GM12878 (cell line): ENCODE measurements at places on chromosomes 3 and 15. TPM values are rescaled to one million over a fixed set of nuclear protein-coding genes. Genes with fewer than 3 reads are reported as not detected.

The CAPN3 gene
- total RNA-seq: 2.4 and 3.2 TPM in 2 replicates

The SPINT1 gene
- 26.6 and 28.6 TPM in 2 replicates for total RNA-seq

GRCh38 chr3:188667926-188668325 is 503.8 kb upstream of the TPRG1 start:
- no peaks in the 10 kb centered on the region for H3K27me3 ChIP-seq
- H3K36me3 ChIP-seq: no peaks in the 10 kb centered on the region
- H3K27ac ChIP-seq: no peak overlapping the region
- no peak overlapping the region for H3K4me3 ChIP-seq
- DNase-seq: no peak

GRCh38 chr3:10523561-10523960 is 18.2 kb upstream of the ATP2B2 start:
- H3K4me3 ChIP-seq: no peak overlapping the region
- no peaks in the 10 kb centered on the region for H3K4me1 ChIP-seq
- H3K27me3 ChIP-seq: peaks cover 6% of the 10 kb centered on the region; the same call in 1 of the 2 replicates
- no peaks in the 10 kb centered on the region for H3K36me3 ChIP-seq

- no peaks in the 10 kb centered on the region for H3K27me3 ChIP-seq
- H3K4me3 ChIP-seq: no peak overlapping the region
- no peak for DNase-seq
- no peaks in the 10 kb centered on the region for H3K36me3 ChIP-seq
Measured at GRCh38 chr15:35757361-35757760, 211.4 kb upstream of the DPH6 start.

The ALG1L2 gene
- total RNA-seq: not detected in 2 replicates

The HMG20A gene
- 51.9 and 54.7 TPM in 2 replicates for total RNA-seq

GRCh38 chr3:147299656-147300055 is 106.7 kb downstream of the ZIC4 start:
- DNase-seq: no peak
- no peak overlapping the region for H3K27ac ChIP-seq
- no peaks in the 10 kb centered on the region for H3K4me1 ChIP-seq
- no peak overlapping the region for H3K4me3 ChIP-seq

The SPRED1 gene
- 0.40 and 0.95 TPM in 2 replicates for total RNA-seq

DNA sequence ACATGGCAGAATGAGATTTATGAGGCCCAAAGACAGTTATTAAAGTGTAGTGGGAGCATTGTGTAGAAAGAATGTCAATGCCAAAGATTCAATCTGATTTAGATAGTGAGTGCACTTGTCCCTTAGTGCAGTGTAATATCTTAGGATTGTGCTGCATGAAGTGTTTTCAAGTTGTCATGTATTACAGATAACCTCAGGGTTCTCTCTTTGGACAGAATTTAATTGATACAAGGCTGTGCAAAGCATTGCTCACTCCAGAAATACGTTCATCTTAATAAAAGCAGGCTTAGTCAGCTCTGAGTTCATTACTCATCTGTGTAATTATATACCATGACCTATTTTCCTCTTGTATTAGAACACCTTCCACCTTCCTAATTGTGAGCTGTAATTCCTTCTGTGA is 16.0 kb upstream of the GPR171 start:
- no peaks in the 10 kb centered on the region for H3K4me1 ChIP-seq
- no peaks in the 10 kb centered on the region for H3K27me3 ChIP-seq
- no peak overlapping the region for H3K4me3 ChIP-seq
- no peak for DNase-seq
- no peaks in the 10 kb centered on the region for H3K36me3 ChIP-seq
- no peak overlapping the region for H3K27ac ChIP-seq

DNA sequence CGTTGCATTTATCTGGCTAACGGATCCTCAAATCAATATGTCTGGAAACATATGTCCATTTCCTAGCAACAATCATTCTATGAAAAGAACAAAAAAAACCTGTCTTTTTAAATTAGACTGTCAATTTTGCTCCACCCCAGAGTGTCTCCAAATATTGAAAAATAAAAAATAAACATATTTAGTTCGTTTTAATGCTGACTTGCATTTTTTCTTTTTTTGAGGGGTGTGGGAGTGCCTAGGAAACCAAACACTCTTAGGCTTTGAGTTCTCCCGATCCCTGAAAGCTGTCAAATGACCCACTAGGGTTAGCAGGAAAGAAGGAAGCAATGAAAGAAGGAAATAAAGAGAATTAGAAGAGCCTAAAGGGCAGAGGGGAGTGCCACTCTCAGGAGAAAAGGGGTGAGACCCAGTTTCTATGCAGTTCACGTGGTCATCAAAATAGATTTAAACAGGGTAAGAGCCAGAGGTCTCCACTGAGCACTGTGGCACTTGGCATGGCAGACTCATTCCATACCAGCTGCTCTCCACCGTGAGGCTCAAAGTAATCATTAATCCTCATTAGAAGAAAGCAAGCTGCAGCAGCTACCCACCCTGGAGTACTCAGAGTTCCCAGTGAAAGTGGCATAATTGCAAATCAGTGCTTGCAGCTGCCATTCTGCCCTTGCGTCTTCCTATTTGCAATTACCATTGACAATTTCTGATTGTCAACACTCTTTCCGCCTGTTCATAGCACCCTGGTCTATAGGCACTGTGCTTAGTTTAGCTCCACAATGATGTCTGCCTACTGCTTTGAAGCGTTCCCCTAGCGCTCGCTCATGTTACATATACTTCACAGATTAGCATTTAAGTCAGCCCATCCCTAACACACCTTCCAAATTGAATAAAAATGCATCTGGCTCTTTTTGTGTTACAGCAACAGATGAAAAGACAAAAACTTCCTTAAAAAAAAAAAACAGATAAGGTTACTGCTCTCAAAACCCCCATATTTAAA is 32.3 kb downstream of the PDZRN3 start:
- no peak overlapping the region for H3K4me3 ChIP-seq
- no peak for DNase-seq
- H3K27ac ChIP-seq: no peak overlapping the region
- no peaks in the 10 kb centered on the region for H3K27me3 ChIP-seq
- no peaks in the 10 kb centered on the region for H3K36me3 ChIP-seq

The IL17RE gene
- 0.37 and 0.51 TPM in 2 replicates for total RNA-seq

The TMEM42 gene
- total RNA-seq: 12.8 and 13.8 TPM in 2 replicates

The ZNF35 gene
- total RNA-seq: 15.2 and 18.2 TPM in 2 replicates

GRCh38 chr3:143337387-143337786 is 217.8 kb downstream of the CHST2 start:
- no peak overlapping the region for H3K4me3 ChIP-seq
- no peaks in the 10 kb centered on the region for H3K27me3 ChIP-seq
- H3K27ac ChIP-seq: no peak overlapping the region

The ALPK3 gene
- total RNA-seq: 0.05 TPM in 2 replicates
